ENCODE measurements at places on chromosomes 1 and 21.

DNA sequence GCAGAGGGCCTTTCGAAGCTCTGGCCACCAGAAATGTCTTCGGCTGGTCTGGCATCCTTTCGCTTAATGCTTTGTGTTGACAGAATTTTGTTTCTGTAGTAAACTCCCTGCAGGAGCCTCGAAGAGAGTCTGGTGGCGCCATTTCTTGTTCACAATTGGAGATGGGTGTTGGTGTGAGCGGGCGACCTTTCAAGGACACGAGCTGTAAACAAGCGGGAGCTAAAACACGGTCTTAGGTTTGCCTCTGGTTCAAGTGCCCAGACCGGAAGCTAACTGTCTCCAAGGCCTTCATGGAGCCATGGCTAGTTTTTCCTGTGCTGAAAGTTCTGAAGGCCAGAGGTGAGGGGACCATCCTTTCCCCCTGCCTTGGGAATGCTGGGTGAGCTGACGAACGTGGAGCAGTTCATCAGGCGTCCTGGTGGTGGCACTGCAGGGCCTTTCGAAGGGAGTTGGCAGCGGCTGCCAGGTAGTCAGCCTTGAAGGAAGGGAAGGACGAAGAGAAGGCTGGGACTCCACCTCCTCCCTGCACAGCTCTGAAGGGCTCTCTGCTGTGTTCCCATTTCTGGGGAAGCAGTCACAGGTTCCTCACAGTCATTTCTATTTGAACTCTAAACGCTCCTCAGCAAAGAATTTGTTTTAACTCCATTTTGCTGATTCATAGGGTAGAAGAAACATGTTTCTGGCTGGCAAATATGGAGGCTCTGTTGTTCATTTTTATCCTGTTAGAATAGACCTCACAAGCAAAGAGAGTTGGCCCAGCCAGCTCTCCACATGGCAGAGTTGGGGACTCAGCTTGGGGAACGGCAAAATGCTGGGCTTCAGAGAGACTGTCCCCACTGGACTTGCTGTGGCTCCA is 35.2 kb downstream of the URB2 start:
- peak; percentile 61 for DNase-seq

- DNase-seq = no peak
Observed at GRCh38 chr1:6998267-6998666, 213.0 kb downstream of the CAMTA1 start.

GRCh38 chr1:119279456-119280381 is 88.9 kb upstream of the HAO2 start:
- DNase-seq = no peak

DNA sequence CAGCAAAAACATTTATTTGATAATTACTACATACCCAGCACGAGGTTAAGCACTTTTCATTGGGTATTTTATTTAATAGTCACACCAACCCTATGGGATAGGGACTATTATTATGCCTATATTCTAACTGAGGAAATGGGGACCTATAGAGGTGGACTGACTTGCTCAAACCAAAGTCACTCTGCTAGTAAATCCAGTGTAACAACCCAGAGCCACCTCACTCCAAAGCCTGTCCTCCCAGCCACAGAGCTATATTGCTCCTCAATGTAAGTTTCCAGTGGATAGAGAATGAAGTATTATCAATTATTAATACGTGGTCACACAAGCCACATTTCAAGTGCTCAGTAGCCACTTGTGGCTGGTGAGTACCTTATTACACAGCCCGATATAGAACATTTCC is 97.5 kb downstream of the RGS2 start:
- no peak for DNase-seq

DNA sequence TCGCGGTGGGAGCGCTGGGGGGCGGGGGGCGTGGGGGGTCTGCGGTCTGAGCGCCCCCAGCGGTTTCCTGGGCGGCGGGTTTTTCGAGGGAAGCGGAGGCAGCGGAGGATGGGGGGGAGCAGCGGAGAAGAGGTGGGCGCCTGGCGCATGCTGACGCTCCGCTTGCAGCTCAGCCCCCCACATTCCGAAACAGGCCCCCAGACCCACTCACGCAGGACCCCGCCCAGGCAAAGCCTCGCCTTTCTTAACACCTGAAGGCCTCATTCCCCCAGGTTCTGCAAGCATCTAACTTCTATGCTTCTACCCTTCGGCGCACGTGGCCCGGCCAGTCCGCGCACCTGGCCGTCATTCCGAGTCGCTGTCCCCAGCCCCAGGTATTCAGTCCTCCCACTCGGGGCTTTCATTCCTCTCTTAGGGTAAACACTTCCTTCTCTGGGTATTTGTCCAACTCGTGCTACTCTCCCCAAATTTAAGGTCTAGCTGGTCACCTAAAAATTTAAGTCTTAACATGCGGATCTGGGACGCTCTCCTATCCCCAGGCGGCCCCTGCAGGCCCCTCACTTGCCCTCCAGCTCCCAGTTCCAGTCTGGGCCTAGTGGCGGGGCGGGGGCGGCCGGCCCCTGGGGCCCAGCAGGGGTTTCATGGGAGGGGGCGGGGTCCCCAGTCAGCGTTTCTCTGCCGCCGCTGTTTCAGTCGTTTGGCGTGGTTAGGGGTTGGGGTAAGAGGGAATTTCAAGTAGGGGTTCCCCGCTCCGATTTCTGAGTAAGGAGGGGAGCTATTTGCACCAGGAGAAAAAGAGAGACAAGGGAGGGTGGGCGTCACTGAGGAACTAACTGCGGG is 2.8 kb upstream of the ZBTB7B start:
- no peak for DNase-seq

DNA sequence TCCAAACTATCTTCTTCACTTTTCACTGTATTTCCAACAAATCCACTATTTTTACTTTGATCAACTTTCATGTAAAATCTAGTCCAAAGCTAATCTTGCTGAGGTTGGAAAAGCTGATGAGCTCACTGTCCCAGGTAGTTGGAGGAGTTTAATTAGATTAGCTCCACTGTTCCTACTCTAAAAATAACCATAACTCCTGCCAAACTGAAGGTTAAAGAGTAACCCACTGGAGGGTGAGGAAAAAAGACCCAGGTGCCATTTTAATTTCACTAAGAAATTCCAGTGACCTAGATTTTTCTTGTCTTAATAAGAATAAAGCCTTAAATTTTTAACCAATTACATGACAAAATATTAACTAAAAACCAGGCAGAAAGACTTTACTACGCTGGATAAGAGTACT is 15.3 kb downstream of the DCAF8 start:
- no peak for DNase-seq

- no peak for DNase-seq
Observed at GRCh38 chr1:89998306-89998705, 3.4 kb downstream of the ZNF326 start.

- no peak for DNase-seq
Observed at GRCh38 chr1:190320952-190321351, 156.7 kb downstream of the BRINP3 start.

DNA sequence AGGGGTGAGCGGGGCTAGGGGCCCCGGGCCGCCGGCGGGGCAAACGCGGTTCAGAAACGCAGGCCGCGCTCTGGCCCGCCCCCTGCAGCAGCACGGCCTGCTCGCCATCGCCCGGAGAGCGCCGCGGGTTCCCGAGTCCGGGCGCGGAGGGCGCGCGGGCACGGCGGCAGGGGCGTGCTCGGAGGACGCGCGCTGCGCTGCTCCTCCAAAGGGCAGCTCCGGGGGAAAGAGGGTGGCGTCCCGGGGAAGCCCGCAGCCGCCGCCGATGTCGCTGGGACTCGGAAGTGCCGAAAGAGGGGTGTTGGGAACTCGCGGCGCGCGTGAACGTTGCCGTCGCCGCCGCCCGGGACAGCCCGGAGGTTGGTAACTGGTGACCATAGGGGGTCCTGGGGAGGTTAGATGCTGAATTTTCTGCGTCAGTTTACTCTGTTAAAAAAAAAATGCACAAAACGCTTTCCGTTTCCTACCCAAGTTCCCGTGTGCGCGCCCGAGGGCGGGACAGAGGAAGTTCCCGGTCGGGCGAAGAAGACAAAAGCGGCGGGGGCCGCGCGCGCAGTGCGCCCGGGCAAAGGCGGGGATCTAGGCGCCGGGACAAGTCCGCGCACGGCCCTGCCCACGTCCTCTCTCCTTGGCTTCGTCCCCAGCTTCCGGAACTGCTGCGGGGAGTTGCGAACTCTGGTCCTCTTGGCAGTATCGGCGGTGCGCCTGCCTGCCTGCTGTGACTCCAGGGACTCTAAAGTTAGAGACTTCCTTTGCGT is at the start of gene HHAT:
Gene HHAT (plus strand): TSS at position 157 of the 758 bp plus-strand sequence. CDS start 20,074 bp downstream, outside the sequence.
- DNase-seq = peak; percentile 33

DNA sequence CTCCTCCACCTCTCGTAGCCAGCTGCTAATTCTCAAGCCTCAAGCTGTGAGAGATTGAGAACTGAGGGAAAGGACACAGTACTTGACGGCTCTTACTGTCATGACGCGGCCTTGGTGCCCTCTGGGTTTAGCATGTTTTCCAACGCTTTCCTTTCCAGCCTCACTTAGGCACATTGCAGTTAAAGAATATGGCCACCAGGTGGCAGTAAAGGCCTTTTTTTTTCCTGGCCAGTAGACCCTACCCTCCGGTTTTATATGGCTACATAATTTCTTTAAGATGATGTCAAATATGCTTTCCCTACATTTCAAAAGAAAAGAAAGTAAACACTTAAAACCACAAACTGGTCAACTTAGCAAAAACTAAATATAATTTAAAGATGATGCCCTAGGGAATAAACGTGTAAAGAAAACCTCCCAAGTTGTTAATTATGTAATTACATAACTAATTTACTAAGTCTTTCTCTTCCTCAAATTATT is 56.8 kb upstream of the PRDX6 start:
- peak; percentile 55 for DNase-seq

- DNase-seq = no peak
Observed at GRCh38 chr1:14590411-14591180, 7.9 kb upstream of the KAZN start.

GRCh38 chr21:35982717-35983116 is 77.6 kb downstream of the SETD4 start:
- DNase-seq = no peak

- DNase-seq = no peak
Observed at GRCh38 chr1:44359234-44359935, 4.3 kb upstream of the ERI3 start.
